Right cardiac atrium (tissue), 5 donors: ENCODE measurements at places on chromosomes 11 and 22. TPM values are rescaled to one million over a fixed set of nuclear protein-coding genes. Genes with fewer than 3 reads are reported as not detected.

GRCh38 chr11:20046416-20046815, 113.9 kb downstream of the DBX1 start:
- DNase-seq, result no peak

Gene FIBIN
- total RNA-seq, result 7.3 TPM

Gene TRPC6
- total RNA-seq, result 0.18 TPM

Gene GNG3
- total RNA-seq, result not detected
